ENCODE measurements at places on chromosomes 11 and 22.
A peak's percentile ranks its signal among the peaks of the same experiment; 100 is the strongest.

- DNase-seq = no peak
Measured at GRCh38 chr22:41380993-41381328, 781 bp upstream of the TEF start.

GRCh38 chr22:19818324-19819207 lies 36.1 kb downstream of the GNB1L start:
- DNase-seq = no peak

DNA sequence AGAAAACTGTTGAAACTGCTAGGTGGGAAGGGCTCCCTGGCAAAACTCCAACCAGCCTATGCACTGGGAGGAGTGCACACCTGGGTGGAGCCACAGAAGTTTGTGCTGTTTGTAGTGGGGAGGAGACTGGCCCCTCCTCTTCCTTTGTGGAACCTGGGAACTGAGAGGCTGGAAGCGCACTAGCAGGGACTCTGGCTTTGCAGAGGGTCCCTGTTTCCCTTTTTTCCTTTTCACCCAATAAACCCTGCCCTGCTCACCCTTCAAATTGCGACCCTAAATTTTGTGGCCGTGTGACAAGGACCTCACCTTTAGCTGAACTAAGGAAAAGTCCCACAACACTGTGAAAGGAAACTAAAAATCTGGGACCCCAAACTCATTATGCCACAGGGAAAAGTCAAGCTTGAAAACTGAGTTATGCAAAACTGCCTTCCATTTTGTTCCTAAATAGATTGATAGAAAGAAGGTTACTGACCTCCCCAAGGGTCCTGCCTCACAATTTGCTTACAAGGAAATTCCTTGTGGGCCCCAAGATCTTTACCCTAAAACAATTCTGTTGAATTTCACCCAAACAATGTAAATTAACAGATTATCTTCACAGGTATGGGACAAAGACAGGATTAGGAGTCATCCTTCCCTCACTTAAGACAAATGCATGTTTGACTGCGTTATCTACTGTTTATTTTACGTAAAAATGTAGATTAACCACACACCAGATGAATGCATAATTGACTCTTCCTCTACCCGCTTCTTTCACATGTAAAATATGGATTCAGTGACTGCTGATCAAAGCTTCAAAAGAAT lies 81.0 kb downstream of the SLC36A4 start:
- DNase-seq = peak; percentile 52

GRCh38 chr11:7050191-7050590 lies 29.9 kb downstream of the NLRP14 start:
- no peak for DNase-seq

GRCh38 chr22:48938741-48939140 lies 888.9 kb downstream of the BRD1 start:
- DNase-seq = no peak

- no peak for DNase-seq
Measured at GRCh38 chr11:87398931-87399330, 361.2 kb downstream of the TMEM135 start.

- DNase-seq = no peak
Measured at GRCh38 chr11:2447951-2448650, 3.3 kb downstream of the KCNQ1 start.

DNA sequence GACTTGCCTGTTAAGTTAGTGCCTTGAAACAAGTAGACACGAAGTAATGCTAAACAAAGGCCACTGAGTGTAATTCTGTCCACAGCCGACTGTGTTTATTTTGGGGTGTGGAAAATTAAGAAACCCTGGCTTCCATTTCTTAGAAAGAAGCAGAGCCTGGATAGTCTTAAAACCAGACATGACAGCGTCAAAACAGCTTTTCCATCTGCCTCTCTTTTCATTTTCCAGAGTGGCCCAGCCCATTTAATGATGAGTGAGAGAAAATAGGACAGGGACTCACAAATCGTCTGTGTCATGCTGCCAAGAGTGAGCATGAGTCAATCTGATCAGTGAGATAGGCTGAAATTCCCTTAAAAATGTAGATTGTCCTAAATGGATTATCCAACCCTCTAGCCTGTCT lies 485.9 kb downstream of the JRKL start:
- no peak for DNase-seq

Data from WTC11 (cell line).